Head of caudate nucleus (tissue), 42 donors: ENCODE measurements at places on chromosomes 2 and 18.

DNA sequence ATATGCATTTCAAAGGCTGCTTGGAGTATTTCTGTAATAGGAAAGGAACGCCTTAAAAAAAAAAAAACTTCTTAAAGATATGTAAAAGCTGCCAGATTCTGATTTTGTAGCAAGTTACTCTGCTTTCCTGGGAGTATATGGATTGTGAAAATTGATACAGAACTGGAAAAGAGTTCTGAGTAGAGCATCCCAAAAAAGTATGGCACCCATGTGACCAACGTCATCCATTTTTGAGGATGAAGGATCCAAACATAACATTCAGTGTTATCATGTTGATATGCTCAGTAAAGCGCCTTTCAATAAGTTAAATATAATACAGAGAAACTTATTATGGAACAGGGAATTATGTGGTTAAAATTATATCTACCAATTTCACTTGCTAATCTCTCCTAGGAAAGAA lies 978.4 kb upstream of the POU3F3 start:
- no peak for DNase-seq

DNA sequence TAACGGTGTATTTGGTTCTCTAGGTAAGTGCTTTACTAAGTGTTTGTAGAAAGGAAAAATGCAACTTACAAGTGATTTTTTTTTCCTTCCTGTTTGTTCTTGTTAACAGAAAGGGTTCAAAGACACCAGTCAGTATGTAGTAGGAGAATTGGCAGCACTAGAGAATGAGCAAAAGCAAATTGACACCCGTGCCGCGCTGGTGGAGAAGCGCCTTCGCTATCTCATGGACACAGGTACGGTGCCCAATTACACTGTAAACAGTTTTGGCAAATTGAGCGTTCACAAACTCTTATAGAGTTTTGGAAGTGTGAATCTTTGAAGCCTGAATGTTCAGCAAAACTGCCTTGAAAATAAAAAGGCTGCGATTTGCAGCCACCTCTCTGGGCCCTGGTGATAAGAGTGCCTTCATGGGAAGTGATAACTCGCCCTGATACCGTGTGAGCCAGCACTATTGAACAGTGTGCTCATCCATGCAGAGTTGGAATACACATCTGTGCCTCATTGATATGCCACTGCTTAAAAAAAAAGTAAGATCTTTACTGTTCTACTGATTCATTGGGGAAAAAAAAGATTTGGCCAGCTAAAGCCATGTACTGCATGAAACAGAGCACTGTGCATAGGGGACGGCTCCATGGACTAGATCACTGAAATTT lies 54.0 kb upstream of the OTX1 start:
- DNase-seq, result no peak

- DNase-seq, result no peak
Measured at GRCh38 chr2:69499242-69499641, 62.0 kb upstream of the NFU1 start.

GRCh38 chr18:6601241-6601640 lies 128.3 kb upstream of the ARHGAP28 start:
- DNase-seq, result no peak

GRCh38 chr2:207469451-207469850 lies 60.3 kb upstream of the CREB1 start:
- DNase-seq, result no peak

DNA sequence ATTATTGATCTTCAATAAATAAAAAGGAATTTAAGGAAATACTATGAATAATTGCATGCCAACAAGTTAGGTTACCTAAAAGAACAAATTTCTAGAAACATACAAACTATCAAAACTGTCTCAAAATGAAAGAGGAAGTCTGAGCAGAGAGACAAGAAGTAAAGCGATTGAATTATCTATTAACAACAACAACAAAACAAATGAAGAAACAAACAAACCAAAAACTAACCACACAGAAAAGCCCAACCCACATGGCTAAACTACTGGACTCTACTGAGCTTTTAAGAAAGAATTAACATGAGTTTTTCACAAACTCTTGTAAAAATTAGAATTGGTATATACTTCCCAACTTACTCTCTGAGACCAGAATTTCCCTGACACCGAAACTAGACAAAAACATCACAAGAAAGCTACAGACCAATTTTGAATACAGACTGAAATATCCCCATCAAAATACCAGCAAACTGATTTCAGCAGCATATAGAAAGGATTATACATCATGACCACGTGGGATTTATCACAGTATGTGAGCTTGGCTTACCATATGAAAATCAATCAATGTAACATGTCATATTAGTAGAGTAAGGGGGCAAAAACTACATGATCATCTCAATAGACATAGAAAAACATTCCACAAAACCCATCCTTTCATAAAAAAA lies 16.6 kb upstream of the GALNT1 start:
- DNase-seq, result no peak

DNA sequence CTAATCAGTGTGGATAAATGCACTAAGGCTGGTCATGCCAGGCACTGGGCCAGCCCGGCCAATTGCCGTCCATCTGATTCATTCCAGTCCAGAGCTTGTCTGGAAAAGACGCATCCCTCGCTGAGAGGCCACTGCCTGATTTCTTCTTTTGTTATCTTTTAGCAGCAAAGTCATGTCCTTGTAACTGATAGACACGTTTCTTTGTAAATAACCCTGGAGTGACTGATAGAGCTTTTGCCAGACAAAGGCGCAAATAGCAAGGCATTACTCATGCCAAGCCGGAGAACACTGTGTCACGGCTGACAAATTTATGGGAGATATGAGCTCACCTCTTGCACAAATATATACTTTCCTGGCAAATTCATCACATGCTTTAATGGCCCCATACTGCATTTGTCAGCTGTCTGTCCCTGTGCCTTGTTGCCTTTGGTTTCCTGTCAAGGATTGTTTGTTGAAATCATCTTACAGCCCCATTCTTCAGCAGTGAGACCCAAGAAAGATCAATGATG lies 164.4 kb downstream of the ETAA1 start:
- no peak for DNase-seq

DNA sequence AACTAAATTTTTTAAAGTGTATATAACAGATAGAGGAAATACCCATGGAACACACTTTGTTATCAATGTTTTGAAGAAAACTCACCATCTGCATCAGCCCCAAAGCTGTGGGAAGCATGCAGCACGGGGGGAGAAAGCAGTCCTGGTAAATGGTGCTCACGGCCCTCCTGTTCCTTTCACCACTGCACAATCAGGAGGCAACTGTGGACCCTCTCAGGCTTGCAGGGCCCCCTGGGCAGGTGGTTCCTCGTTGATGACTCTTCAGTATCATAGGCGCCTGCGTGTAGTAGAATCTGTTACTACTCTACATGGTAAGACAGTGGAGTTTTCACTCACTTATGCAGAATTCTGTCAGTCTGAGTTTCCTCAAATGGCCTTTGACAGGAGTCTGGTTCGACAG lies 4.9 kb upstream of the CNDP1 start:
- DNase-seq, result no peak

DNA sequence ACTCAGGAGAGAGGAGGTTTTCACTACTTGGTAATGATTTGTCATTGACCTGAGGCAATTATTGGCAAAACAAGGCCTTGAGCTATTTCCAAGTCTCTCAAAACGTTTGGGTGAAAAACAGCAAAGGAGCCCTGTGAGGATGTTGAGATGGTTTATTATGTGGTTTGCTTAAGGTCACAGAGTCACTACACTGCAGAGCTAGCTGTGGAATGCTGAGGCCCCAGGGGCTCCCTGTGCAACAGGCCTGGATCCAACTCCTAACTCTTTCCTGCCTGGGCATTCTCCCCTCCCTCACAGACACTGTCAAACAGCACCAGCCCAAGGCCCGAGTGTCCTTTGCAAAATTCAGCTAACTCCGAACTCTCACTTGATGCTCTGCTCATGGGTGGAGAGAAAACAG lies 754.6 kb upstream of the SOX11 start:
- no peak for DNase-seq

DNA sequence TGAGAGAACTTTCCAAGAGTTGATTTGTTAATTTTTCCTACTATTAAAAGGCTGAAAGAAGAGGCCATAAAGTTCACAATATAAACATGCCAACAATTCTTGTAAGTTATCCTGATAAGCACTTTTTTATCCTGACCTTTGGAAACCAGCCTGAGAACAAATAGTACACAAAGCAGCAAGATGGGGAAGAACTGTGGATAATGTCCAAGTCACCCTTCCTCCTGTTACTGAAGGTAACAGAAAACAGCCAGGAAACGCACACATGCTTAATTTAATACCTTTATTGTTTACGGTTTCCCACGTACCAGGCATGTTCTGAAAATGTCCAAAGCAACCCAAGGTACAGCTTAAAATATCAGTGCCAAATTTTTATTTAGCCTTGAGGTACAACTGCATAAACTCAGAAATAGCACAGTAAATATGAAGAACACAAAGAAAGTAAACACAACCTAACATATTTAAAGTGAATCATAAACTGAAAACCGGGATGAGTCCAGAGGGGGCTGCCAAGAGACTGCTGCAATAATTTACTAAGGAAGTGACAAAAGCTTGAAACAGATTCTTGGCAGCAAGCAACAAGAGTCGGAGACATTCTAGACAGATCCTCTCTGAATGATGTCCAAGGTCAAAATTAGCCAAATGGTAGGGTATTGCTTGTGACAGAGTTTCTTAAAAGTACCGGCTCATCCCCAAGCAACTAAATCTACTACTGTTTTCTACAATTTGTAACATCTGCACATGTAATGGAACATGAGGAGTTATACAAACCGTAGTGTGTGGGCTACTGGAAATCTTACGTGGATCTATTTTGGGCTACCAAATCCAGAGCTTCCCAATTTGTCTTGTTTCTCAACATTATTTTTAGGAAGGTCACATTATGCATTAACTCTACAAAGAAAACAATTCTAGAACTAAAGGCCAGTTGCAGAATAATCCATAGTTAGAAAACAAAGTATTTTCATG lies 93.2 kb downstream of the CABYR start:
- DNase-seq, result no peak

DNA sequence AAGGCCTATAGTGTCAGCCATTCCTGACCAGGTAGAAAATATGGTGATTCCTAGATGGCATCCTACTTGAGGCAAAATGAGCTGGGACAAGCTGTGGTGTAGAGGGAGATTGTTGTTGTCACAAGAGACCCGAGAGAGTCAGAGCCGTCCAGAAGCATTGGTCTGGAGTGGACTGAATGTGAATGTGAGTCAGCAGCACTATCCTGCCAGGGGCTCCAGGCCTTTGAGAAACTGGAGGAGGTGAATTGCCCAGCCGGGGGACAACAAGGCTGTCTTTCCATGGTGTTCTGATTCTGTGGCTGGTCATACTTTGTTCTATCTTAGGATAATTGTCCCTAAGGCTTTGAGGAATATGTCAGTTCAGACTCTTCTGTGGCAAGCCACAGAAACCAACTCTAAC lies 29.4 kb upstream of the EIF2AK3 start:
- no peak for DNase-seq

- no peak for DNase-seq
Measured at GRCh38 chr2:168338292-168338691, 90.9 kb upstream of the STK39 start.

DNA sequence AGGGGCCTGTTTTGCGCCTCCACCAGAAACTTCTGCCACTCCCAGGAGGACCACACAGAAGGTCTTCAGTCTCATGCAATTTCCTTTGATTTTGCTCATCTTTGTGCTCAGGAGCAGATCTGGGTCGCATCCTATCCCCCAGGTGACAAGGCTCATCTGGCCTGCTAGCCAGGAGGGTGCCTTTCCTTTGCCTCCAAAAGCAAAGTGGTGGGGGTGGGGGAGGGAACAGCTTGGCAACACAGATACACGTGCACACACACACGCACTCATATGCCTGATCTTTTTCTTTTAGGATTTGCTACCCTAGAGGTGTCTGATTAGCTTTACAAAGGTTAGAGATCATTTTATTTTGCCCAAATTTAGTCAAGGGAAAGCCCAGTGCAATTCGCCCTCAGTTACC lies 13.8 kb upstream of the SPATA3 start:
- DNase-seq, result no peak

DNA sequence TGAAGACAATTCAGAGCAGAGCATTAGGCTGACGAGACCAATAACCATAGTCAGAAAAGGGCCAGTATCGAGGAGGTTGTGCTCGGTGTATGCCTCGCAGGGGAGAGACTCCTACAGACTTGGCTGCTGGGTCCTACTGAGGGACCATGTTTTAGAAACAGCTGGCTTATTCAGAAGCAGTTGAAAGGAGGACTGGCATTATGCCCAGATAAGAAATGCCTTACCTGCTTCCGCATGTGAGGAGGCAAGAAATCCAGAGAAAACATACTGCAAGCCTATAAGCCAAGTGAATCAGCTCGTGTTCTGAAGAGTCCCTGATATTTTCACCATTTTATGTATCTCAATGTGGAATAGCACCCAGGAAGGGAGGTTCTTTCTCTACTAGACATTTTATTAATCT lies 434.7 kb downstream of the GRB14 start:
- DNase-seq, result no peak

- no peak for DNase-seq
Measured at GRCh38 chr18:22250591-22250996, 81.2 kb downstream of the GATA6 start.

DNA sequence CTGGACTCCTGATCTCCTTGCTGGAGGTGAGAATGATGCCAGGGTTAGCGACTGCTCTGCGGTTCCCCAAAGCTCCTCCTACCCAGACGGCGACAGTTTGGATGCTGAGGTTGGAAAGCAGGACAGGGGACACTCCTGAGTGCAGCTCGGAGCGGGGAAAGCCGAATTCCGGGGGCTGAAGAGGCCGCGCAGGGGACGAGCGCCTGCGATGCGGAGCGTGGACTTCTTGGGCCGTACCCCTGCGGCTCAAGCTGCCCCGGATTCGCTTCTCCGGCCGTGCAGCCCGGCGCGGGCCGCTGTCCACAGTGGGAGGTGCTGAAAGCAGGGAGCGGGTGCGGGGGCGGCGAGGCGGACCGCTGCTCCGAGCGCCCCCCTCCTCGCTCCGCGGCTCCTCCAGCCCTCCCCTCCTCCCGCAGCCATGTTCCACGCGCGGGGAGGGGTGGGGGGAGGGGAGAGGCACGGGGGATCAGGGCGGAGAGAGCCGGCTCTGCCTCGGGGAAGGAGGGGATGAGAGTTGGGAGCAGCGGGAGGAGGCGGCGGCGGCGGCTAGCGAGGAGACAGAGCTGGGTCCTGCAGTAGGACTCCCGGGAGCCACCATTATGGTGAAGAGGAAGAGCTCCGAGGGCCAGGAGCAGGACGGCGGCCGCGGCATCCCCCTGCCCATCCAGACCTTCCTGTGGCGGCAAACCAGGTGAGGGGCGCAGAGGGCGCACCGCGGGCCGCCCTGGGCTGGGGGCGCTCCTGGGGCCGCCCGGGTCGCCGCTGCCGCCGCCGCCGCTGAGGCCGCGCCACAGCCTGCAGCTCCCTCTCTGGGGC lies at the start of gene UNC80:
UNC80 (plus strand) TSS at position 359 of the 816 bp plus-strand sequence; CDS start at position 600, 241 bp downstream.
- peak; percentile 77 for DNase-seq

DNA sequence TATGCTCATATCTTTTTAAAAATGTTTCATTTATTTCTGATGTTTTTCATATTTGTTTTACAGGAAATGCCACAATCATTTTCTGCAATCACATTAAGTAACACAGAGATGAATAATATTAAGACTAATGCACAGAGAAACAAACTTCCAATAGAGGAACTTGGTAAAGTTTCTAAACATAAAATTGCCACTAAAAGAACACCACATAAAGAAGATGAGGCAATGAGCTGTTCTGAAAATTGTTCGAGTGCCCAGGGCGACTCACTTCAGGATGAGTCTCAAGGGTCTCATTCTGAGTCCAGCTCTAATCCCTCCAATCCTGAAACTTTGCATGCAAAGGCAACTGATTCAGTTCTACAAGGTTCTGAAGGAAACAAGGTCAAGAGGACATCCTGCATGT lies 70.4 kb downstream of the APLF start:
- no peak for DNase-seq

- no peak for DNase-seq
Measured at GRCh38 chr18:59416818-59417217, 57.8 kb upstream of the LMAN1 start.
